ENCODE measurements at places on chromosomes 13 and 19. TPM values are rescaled to one million over a fixed set of nuclear protein-coding genes. Genes with fewer than 3 reads are reported as not detected.

URAD gene
- not detected for total RNA-seq

USE1 gene
- total RNA-seq, result 25.4 TPM

ERFL gene
- not detected for total RNA-seq

IGSF23 gene
- 3.7 TPM for total RNA-seq

SYT5 gene
- not detected for total RNA-seq

TLE5 gene
- total RNA-seq, result 456 TPM

KMT2B gene
- total RNA-seq, result 9.7 TPM

FBXO46 gene
- total RNA-seq, result 8.7 TPM

FBXL3 gene
- total RNA-seq, result 39.7 TPM

C19orf85 gene
- 0.29 TPM for total RNA-seq
